ENCODE measurements at places on chromosomes 6 and 20.
A peak's percentile ranks its signal among the peaks of the same experiment; 100 is the strongest.

- DNase-seq, result peak; percentile 94
These were observed 133.3 kb downstream of the ELOVL4 start for GRCh38 chr6:79813854-79814709.

DNA sequence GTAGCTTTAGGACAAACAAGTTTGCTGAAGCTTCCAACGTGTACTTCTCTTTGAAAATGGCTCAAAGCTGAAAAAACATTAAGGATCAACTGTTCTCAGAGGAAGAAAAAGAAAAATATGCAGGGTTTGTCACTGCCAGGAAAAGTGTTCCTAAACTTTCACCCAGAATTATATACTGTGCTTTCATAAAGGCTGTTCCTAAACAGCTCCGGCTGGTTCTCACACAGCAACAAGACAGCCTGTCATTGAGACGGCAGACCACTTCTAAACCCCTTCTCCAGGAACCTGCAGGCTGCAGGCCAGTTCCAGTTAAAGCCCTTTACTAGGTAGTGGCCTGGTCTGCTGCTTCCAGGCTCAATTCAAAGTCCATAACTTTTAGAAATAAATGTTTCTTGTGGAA, 97.4 kb upstream of the SOX4 start:
- DNase-seq, result peak; percentile 38

DNA sequence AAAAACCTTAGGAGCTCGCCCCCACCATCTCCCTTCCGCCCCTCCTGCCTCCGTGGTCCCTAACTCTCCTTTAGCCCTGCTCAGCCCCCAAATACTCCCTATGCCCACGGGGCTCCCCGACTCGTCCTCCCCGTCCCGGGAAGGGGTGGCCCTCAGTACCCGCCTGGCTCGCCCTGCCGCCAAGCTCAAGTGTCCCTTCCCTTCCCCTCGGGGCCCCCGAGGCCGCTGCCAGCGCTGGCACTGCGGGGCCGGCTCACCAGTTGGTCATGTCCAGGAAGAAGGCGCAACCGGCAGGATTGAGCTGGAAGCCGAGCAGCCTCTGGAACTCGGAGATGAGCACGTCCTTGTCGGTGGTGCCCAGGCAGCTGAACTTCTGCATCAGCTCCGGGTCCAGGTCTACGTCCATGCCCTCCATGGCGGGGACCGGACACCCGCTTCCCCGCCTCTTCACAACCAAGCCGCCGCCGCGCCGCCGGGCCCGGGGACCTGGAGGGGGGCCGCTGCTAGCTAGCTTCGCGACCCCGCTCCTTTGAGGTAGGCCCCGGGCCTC, 303 bp downstream of the ILRUN start:
- peak; percentile 83 for DNase-seq

GRCh38 chr6:84583784-84584183, 180.6 kb downstream of the TBX18 start:
- no peak for DNase-seq

DNA sequence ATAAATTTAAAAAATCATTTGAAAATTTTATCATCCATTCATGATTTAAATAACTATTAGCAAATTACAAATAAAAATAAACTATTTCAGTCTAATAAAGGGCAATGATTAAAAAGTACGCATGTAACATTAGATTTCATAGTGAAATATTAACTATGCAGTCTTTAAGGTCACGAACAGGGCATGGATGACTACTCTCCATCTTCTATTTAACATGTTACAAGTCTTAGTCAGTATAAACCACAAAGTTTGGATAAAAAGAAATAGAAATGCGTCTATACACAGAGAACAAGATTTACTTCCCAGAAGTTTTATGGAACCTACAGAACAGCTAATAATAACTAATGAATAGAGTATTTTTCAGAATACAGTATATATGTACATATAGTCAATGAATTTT, 1016.0 kb downstream of the EYS start:
- no peak for DNase-seq

GRCh38 chr6:122109075-122109474, 290.4 kb upstream of the HSF2 start:
- DNase-seq, result no peak

- no peak for DNase-seq
These were observed 956.1 kb downstream of the PHF3 start for GRCh38 chr6:64591676-64592036.

GRCh38 chr6:28551891-28552666, 26.4 kb downstream of the GPX5 start:
- DNase-seq, result no peak

DNA sequence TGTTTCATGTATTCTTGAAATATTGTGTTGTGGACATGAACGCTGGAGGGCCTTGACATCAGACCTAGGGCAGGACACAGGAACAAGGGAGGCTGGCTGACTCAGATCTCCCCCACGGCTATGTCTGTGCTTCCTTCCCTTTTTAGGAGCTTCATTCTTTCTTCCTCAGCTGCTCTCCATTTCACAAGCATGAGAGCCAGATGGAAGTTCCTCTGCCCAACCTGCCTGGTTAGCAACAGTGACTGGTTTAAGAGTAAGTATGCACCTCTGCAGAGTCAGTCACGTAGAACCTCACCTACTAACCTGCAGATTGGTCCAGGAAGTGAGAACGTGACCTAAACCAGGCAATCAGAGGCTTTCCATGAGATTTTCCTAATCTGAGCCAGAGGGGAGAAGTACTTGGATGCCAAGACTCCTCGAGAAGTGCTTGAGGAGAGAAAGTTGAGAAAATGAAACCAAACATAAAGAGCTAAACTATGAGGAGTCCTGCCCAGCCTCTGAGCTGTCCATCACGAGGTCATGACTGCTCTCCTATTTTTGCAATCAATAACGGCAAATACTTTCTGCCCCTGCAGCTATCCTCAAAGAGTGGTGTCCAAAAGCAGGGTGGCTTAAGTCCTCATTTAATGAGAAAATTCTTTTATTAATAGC, 465.2 kb upstream of the CITED2 start:
- no peak for DNase-seq

- DNase-seq, result no peak
These were observed 2.2 kb downstream of the KCNG1 start for GRCh38 chr20:51020657-51021056.

DNA sequence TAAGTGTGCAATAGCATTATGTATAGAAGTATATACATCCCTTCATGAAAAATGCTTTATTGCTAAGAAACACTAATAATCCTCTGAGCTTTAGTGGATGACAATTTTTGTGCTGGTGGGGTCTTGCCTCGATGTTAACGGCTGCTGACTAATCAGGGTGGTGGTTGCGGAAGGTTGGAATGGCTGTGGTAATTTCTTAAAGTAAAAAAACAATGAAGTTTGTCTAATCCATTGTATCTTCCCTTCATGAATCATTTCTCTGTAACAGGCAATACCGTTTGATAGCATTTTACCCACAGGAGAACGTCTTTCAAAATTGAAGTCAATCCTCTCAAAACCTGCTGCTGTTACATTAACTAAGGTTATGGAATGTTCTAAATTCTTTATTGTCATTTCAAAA, 816.5 kb upstream of the GJE1 start:
- no peak for DNase-seq

- DNase-seq, result no peak
These were observed 228.9 kb upstream of the DEFB112 start for GRCh38 chr6:50278663-50279062.

- peak; percentile 82 for DNase-seq
These were observed 525 bp downstream of the NCOA7 start for GRCh38 chr6:125791151-125791819.

DNA sequence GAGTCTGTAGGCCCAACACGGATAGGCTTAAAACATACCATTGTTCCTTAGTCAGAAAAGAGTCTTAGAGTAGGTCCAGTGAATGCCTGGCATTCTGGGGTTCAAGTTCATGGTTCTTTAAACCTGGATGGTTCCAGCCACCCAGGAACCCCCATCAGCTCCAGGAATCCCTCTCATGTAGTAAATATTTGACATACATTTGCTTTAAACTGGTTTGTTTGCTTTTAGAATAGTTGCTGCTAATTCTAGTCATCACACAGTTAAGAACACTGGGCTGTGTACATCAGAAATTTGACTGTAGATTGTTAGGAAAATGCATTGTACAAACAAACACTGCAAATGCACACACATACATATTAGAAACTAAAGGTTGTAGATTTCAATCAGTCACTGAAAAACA, 30.6 kb upstream of the PBOV1 start:
- no peak for DNase-seq

DNA sequence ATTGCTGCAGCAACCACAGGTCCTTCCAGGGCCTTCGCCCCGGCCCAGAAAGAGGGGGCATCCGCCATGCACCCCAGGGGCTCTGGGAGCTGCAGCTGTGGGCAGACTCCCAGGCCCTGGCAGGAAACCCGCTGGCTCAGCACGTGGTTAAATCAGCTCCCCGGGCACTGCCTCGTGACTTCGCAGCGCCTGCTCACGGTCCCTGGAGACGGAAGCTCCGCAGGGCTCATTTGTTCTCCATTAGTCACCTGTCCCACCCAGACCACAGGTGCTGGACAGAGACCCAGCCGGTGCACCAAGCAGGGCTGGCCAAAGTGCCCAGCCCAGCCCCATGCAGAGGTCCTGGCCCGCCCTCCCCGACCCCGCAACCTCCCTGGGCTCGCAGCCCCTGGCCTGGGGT, 14.7 kb downstream of the KCNQ2 start:
- DNase-seq, result no peak

Measured in eye (tissue), 1 donor.